NCI-H446 treated with DMSO at 0.1 percent for 48 hours (cell line): ENCODE measurements at places on chromosomes 7 and 10.

DNA sequence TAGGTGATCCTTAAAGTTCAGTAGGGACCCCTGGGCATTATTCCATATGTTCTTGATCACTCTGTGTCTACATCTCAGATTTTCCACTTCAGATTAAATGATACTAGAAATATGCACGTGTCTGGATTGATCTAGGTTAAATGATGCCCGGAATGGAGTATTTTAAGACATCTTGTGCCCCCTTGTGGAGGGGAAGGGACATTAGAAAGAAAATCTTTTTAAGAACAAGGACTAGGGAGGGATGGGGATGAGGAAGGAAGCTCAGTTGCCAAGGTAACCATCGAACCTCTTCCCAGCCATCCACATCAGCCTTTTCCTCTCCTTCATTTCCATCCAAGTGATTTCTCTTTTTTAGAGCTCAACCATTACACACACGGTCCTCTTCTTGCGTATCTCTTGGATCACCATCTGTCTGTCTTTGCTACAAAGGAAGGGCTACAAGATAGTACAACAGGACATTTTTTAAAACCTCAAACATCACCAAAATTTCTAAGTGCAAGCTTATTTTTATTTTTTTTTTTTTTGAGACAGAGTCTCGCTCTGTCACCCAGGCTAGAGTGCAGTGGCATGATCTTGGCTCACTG lies 40.5 kb downstream of the PRSS2 start:
- DNase-seq: no peak

DNA sequence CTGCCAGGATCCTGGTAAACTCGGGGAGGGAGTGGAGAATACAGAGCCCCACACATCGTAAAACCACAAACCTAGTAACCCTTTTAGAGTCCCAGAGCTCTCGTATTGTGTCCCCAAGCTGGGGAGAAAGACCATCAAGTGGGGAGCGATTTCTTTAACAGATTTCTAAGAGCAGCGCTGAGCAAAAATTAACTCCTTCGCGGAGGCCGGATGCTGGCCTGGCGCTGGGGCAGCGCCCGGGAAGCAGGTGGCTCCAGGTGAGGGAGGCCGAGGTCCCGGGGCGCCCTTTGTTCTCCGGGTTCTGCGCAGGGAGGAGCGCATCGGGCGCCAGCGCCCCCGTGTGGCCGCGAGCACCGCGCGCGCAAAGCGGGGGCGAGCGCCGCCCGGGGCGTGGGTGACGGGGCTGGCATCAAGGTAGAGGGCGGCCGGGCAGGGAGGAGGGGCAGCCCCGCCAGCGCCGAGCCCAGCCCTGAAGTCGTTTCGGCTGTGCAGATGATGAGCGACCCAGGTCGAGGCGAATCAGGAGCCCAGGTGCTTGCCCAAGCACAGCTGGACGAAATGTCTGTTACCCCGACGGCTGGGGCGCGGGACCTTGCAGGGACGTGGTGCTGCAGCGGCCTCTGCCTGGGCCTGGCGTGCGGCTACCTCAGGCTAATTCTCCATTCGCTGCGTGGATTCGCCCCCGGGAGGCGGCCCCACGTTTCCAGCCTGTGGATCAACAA lies 10.4 kb upstream of the FGFR2 start:
- DNase-seq: no peak

DNA sequence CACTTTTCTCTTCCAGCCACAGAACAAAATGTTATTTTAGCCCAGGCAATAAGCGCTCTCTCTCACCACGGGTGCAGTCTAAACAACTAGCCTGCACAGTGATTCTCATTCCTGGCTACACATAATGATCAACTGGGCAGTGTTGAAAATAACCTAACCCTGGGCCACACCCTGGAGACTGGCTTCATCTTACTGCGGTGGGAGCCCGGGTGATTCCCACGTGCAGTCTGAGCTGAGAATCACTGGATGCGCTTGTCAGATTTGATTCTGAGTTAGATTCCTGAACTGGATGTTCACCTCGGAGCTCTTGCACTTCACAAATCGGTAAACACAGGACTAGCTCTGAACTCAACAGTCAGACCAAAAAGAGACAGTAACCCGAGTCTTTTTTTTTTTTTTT lies 14.9 kb downstream of the ZC3HAV1 start:
- no peak for DNase-seq

DNA sequence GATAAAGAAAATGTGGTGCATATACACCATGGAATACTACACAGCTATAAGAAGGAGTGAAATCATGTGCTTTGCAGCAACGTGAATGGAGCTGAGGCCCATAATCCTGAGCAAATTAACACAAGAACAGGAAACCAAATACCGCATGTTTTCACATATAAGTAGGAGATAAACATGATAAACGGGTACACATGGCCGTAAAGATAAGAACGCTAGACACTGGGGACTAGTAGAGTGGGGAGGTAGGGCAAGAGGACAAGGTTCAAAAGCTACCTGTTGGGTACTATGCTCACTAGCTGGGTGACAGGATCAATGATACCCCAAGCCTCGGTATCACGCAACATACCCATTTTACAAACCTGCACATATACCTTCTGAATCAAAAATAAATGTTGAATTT lies 113.7 kb downstream of the CSTF2T start:
- no peak for DNase-seq

DNA sequence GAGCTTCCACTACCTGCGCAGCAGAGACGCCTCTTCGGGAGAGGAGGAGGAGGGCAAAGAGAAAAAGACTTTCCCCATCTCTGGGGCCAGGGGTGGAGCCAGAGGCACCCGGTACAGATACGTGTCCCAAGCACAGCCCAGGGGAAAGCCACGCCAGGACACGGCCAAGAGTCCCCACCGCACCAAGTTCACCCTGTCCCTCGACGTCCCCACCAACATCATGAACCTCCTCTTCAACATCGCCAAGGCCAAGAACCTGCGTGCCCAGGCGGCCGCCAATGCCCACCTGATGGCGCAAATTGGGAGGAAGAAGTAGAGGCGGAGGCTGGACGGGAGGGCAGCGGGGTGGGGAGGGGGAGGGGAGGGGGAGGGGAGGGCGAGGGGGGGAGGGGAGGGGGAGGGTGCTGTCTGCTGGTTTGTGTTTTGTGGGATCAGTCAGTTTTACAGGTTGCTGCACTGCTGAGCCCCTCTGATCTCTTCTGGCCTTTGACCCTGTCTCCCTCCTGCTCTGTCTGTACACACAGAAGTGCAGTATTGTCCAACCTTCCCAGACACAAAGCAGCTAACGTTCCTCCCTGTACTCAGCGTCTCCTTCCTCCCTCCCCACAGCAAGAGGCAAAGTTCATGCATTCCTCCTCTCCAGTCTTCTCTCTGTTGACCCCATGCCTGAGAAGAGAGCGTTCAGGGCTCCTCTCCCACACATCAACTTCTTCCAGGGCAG lies 9.3 kb downstream of the UCN3 start:
- DNase-seq: no peak

DNA sequence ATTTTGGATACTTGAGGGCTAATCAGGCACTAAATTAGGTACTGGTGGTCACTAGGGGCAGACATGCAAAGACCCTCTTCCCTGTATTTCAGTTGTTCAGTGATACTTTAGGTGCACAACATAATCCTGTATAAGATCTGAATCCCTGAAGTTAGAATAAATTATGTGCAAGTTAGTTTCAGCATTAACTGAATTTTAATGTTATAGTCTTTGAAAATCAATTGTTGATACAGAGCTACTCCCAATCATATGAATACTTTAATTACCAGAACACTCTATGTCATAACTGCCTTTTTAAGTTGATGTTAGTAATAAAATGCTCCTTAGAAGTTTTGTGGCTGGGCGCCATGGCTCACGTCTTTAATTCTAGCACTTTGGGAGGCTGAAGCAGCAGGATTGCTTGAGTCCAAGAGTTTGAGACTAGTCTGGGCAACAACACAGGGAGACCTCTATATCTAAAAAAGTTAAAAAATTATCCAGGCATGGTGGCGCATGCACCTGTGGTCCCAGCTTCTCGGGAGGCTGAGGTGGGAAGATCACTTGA lies 87.1 kb upstream of the SKAP2 start:
- no peak for DNase-seq

DNA sequence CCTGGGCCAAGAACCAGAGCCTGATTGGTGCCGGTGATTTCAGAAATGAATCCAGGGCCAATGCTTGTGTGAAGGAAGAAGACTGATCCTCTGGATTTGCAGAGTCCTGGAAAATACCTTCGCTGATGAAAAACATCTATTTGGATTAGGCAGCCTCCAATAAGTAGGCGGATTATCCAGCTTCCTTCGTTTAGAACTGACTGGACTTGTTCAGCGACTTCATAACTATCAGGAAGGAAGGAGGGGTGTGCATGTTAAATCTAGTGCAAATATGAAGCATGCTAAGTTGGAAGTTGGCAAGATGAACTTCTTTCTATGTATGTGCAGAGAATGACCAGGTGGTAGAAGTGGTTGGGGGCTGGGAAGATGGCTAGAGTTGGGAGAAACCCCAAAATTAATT lies 41.0 kb downstream of the NKX2-3 start:
- no peak for DNase-seq

- DNase-seq: no peak
These were observed 30.8 kb downstream of the PRLHR start for GRCh38 chr10:118564652-118565051.

- no peak for DNase-seq
These were observed 59.7 kb downstream of the NRBF2 start for GRCh38 chr10:63192826-63193225.

GRCh38 chr10:74896788-74897527 lies 70.6 kb downstream of the KAT6B start:
- no peak for DNase-seq

DNA sequence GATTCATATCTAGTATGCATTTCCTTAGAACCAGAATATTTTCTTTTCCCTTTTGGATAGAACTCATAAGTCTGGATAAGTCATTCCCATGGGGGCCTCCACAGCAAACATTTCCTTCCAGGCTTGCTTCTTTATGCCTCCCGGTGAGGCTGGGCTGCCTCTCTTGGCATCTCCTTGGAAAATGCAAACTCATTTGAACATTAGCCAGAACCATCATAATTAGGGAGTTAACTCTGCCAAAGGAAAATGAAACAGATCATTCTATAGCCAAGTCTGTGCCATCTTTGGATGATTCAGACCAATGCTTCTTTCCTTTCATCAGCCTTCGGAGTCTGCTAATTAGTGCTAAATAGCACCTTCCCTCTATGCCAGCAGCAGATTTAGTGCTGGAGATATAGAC lies 81.1 kb downstream of the PLPP4 start:
- peak; percentile 97 for DNase-seq

DNA sequence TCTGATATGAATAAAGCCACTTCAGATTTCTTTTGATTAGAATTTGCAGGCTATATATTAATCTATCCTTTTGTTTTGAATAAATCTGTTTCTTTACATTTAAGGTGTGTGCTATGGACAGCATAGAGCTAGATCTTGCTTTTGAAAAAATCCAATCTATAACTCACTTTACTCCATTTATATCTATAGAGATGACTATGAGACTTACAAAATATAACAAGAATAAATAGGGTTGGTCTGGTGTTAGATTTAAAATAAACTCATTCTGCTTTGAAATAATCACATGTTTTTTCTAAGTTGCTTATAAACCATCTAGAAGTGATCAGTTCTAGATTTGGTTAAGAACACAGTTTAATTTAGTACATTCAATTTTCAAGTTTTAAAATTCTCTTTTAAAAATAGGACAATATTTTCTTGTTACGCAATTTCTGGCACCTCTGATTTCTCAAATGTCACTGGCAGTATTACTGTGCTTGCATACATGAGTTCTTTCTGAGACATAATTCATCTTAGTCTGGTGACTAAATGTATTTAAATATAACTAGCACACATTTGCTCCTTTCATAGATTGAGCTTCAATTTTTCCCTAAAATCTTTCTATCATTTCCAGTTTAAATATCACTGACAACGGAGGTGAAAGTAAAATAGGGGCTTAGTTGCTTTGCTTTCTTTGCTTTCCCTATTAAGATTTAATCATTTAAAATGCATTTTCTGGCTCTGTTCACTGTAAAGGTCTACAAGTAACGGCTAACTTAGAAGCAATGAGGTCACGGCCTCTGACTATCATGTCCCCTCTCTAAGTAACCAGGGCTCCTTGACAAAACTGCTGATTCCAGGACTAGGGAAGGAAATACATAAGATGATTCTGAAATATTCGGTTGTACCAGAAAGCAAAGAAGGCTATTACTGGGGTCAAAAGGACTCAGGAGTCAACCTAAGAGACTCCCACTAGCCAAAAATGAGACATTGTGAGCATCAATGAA lies 89.3 kb downstream of the ICA1 start:
- no peak for DNase-seq

DNA sequence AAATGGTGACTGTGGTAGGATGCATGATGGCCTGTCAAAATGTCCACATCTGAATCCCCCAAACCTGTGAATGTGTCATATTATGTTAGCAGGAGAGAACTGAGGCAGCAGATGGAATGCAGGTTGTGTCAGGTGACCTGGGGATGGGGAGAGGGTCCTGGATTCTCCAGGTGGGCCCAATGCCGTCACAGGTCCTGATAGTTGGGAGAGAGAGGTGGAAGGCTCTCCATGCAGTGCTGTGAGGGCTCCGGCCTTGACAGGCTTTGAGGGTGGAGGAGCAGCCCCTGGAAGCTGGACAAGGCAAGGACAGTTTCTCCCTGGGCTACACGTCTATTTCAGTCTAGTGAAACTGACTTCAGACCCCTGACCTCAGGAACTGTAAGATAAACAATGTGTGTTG lies 330.9 kb upstream of the ZNF32 start:
- no peak for DNase-seq

GRCh38 chr7:47454069-47454973 lies 127.6 kb downstream of the TNS3 start:
- no peak for DNase-seq

DNA sequence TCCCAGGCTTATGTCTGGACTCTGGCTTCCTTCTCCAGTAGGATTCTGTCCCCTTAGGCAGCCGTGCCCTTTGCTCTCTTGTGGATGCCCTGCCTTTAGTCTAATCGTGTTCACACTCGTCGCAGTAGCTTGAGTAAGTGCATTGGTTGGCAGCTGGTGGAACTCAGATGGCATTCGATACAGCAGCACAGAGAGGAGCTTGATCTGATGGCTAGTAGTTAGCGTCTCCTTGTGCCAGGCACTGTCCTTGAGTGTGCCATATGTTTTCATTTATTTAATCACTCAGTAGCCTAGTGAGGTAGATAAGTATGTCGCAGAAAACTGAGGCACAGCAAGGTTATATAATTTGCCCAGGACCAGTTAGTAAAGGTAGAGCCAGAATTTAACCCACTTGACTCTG lies 18.2 kb upstream of the PARP12 start:
- no peak for DNase-seq

GRCh38 chr10:129727071-129727470 lies 237.0 kb downstream of the EBF3 start:
- DNase-seq: no peak

GRCh38 chr10:123143162-123143824 lies 4.6 kb upstream of the HMX2 start:
- no peak for DNase-seq

GRCh38 chr7:73820013-73820412 lies 10.8 kb upstream of the CLDN4 start:
- DNase-seq: no peak

GRCh38 chr10:48608279-48608681 lies 3.4 kb upstream of the ARHGAP22 start:
- no peak for DNase-seq

- DNase-seq: no peak
These were observed 139.6 kb upstream of the EEPD1 start for GRCh38 chr7:36013246-36014014.

GRCh38 chr10:97547271-97547600 lies 25.3 kb upstream of the ANKRD2 start:
- no peak for DNase-seq

- DNase-seq: no peak
These were observed 13.4 kb downstream of the TMEM209 start for GRCh38 chr7:130191791-130192190.
